Stimulated activated CD4-positive, alpha-beta T cell treated with anti-CD3 and anti-CD28 coated beads, Interleukin-4, amount 100 ng/mL, for 24 hours (primary cell): ENCODE measurements at places on chromosomes 11 and 22.

DNA sequence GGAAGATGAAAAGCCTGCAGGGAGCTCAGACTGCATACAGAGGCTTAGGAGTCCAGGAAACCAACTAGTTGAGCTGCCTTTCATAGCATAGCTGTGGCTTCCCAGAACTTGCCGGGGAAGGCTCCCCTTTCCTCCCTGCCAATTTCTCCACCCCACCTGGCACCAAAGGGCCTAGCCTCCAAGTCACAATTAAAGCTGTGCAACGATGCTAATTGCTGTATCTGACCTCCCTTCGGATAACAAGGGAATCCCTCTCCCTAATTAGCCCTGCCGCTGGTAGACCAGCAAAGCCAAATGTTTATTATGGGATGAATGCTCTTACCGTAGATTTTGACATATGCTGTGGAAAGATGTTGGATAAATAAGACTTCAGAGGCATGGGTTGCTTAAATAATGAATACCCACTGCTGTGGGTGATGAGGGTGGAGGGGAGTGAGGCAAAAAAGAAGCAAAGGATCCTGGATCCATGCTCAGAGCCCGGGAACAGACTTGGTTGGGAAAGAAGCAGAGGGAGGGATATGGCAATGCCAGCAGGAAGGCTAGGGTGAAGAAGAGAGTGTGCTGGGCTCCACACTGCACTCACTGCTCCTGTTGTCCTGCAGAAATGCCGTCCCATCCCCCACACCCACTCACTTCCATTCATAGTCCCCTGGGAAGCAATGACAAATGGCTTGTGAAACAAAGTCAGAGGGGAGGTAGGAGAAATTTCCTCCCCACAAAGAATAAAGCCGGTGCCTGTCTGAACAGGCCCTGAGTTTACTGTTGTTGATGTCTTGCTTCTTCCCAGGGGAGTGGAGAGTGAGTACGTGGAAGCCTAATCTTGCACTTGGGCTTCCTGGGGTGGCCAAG, 608.1 kb upstream of the CADM1 start:
- no peak for DNase-seq

DNA sequence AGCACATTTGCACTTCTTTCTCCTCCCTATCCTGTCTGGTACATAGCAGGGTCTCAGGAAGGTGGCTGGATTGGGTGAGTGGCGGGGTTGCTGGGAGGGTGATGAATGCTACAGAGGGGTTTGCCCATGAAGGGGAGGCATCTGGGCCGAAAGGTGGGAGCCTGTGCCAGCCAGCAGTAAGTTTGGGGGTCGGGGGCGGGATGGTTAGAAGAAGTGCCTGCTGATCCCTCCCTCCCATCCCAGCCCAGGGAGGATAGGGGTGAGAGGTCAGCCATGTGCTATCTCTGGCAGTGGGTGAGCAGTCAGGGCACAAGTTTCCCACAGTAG, 2.8 kb downstream of the CD82 start:
- no peak for DNase-seq

GRCh38 chr22:29253561-29254285, 14.1 kb downstream of the RHBDD3 start:
- no peak for DNase-seq

DNA sequence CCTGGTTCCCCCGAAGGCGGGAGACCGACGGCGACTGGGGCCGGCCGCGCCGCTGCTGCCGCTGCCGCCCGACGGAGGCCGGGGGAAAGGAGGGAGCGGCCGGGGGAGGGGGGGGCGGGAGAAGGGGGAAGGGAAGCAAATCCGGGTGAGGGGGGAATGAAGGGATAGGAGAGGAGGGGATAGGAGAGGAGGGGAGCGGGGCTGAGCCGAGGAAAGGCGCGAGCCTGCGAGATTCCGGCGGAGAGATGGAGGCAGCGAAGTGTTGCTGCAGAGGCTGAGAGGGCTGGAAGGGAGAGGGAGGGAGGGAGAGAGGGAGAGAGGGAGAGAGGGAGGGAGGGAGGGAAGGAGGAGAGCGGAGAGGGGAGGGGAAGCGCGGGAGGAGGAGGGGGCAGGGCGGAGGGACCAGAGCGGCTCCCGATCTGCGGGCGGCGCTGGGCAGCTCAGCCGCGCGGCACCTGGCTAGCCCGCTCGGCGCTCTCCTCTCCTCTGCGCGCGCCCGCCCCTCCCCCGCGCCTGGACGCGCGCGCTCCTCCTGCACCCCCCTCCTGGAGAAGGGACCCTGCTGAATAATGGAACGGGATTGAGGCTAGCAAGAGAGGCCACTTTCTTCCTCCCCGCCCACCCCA, 52.3 kb downstream of the SLC22A12 start:
- DNase-seq, result no peak

DNA sequence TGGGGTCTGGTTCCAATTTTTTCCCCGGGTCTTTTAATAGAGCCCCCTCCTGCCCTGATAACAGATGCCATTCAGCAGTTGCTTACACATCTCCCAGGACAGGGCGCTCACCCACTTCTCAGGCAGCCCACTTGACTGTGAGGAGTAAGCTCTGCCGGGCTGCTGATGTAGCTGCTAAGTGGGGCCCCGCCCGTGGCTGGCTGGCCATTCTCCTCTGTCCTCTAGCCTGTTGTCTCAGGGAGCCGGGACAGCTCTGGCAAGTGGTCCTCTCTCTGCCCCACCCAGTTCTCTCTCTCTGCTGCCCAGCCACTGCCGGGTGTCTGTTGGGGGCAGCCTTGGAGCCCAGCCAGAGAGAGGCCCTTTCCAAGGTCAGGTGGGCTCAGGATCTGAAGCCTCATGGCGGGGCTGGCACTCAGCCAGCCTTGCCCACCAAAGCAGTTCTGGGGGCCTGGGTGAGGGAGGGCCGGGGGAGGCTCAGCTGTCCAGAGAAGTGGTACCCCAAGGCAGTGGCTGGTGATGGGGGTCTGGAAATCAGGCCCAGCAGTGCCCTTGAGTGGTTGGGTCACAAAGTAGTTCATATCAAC, 8.9 kb downstream of the KCNJ4 start:
- no peak for DNase-seq

DNA sequence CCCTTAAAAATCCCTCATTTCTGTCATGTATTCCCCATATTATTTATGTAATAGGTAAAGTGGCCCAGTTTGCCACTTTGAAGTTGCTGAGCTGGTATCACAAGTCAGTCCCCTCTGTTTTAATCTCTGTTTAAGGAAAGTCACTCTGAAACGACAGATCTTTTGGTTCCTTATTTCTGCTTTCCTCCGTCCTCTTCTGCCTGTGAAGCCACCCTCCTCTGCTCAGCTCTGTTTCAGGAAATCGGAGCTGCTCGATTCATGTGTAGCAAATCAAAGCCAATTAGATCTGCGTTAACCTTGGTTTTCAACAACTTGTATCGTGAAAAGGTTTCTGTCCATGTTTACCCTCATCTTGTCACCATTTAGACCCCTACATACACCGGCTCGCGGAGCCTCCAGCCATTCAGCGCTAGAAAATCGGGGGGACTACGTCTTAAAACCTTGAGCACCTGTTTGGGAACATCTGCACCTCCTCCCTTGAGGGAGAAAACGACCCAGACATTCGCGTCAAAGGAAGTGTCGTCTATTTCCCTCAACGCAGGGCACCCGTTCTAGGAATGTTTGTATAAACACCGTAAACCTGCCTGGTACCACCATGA, 576 bp upstream of the SC5D start:
- DNase-seq, result peak; percentile 11

- no peak for DNase-seq
These were observed 5.7 kb downstream of the DIXDC1 start for GRCh38 chr11:111942829-111943228.

DNA sequence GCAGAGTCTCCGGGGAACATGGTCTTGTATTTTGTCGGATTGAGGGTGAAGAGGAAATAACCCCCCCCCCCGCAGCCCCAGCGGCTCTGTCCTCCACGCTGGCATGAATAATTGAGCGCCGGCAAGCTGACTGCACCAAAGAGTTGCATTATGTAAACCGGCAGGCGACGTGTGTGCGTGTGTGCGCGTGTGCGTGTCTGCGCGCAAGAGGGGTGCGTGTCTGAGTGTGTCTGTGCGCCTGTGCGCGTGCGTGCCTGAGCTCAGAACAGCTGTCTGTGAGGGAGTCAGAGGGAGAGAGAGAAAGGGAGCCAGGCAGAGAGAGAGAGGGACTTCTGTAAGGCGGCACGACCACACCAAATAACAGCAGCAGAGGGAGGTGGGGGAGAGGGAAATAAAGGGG, 94.4 kb downstream of the SCN3B start:
- peak; percentile 23 for DNase-seq

- no peak for DNase-seq
These were observed 665.4 kb downstream of the NTM start for GRCh38 chr11:132035766-132036165.

DNA sequence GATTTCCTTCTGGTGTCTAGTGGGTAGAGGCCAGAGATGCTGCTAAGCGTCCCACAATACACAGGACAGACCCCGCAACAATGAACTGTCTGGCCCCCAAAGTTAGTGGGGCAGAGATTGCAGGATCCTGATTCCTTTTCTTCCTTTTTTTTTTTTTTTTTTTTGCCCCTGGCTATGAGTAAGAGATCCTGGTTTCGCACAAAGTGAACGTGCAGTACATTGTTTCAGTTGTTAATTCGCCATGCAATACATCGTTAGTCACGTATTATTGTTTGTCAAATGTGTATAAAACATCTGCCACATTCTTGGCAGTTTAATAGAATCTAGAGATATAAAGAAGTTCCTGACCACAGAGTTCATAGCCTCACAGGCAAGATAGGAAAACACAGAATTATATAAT, 20.2 kb downstream of the ST3GAL4 start:
- no peak for DNase-seq

- DNase-seq, result no peak
These were observed 443.7 kb downstream of the TBC1D22A start for GRCh38 chr22:47206164-47206563.

DNA sequence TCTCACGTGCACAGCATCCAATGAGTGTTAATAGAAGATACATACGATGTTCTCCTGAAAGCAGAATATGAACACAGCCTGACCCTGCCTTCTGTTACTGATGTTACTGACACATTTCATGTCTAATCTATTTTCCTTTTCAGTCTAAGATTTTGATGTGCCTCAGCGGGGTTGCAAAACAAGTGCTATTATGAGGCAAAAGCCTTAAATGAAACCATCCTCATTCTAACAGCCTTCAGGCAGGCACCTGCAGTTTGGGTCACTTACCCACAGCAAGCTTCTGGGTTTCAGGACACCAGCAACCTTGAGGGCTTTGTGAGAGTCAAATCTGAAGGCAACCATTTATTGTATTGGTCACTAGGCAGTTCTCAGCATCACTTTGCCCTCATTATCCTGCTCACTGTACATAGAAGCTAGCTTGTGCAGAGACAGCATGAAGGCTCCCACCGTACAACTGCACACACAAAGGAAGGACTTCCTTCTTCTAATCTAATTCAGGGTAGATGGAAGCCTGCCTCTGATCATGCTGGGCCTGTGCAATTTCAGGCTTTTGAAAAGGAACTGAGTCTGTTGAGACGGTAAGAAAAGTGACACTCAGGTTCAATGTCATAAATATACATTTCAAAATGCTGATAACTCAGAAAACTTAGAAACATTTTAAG, 183.2 kb upstream of the PITPNB start:
- DNase-seq, result no peak

- DNase-seq, result no peak
These were observed 17.3 kb downstream of the IL10RA start for GRCh38 chr11:118003456-118003855.

DNA sequence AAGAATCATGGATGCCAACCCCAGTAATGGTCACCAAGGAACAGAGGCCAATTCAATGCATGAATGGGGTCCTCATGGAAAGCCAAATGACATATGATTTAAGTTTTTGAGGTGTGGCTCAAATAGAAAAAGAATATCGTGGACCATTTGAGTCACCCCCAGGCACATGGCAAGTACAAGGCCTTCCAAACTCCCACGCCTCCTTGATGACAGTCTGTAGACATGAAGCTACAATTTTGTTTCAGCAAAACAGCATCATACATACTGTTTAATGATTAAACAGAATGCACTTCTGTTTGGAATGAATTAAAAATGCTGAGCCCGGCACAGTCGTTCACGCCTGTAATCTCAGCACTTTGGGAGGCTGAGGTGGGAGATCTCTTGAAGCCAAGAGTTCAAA, 7.4 kb downstream of the FADD start:
- DNase-seq, result peak; percentile 24

DNA sequence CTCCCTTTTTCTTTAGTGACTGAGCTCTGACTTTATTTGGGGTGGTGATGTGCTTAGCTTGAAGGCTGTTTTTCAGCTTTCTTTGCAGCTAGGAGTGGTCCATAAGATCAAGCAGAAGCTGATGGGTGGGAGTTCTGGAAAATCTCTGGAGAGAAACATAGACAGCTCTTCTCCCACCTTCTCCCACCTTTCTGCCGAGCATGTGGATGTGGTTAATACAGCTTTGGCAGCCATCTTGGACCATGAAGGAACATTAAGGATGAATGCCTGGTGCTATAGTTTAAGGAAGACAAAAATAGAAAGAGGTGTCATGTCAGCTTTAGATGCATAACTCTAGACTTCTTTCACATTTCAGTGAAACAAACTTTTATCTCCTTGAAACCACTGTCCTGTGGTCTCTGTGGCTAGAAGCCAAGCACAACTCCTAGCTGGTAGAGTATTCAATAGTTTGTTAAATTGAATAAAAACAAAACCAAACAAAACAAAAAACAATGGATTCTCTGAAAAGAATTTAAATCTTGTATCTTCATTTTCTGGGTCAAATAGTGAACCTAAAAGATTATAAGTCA, 203.6 kb upstream of the SESN3 start:
- DNase-seq, result no peak

GRCh38 chr11:35126879-35127581, 11.9 kb upstream of the CD44 start:
- no peak for DNase-seq

GRCh38 chr22:28029201-28029948, 110.3 kb upstream of the PITPNB start:
- DNase-seq, result no peak

- DNase-seq, result no peak
These were observed 188.6 kb downstream of the SWAP70 start for GRCh38 chr11:9852465-9852864.

- no peak for DNase-seq
These were observed 133.0 kb downstream of the SWAP70 start for GRCh38 chr11:9796854-9797253.

- peak; percentile 78 for DNase-seq
These were observed 41.1 kb downstream of the UBASH3B start for GRCh38 chr11:122696662-122697061.

DNA sequence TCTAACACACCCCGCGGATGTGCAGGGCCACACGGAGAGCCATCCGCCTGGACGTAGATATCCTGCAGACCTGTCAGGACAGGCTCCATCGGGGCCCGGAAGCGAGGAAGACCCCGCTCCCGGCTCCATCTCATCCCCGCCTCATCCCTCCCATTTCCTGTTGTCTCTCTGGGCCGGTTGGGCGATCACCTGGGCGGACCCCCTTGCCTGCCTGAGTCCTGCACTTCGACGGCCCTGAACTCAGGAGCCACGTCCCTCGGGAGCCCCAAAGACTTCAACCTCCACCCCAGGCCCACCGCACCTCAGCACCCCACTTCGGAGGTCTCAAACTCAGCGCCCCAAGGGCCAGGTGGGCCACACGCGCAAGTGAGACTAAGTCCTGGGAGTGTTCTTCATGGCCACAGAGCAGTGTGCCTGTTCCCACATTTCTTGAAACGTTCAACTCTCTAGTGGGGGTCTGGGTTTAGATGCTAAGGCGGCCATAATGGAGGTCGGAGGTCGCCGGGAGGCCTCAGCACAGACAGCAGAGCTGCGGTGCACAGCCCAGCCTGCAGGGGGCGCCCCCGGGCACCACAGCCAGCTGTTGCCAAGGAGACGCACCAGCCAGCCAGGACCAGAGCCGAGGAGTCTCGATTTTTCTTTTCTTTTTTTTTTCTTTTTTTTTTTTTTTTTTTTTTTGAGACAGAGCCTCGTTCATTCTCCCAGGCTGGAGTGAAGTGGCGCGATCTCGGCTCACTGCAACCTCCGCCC, 26.0 kb upstream of the FADD start:
- peak; percentile 48 for DNase-seq

- DNase-seq, result no peak
These were observed 65.1 kb upstream of the RRAS2 start for GRCh38 chr11:14424096-14424495.
